WERI-Rb-1 (cell line): ENCODE measurements at places on chromosomes 2 and 18.

GRCh38 chr2:14826518-14826917, 194.0 kb downstream of the LRATD1 start:
- DNase-seq = no peak

DNA sequence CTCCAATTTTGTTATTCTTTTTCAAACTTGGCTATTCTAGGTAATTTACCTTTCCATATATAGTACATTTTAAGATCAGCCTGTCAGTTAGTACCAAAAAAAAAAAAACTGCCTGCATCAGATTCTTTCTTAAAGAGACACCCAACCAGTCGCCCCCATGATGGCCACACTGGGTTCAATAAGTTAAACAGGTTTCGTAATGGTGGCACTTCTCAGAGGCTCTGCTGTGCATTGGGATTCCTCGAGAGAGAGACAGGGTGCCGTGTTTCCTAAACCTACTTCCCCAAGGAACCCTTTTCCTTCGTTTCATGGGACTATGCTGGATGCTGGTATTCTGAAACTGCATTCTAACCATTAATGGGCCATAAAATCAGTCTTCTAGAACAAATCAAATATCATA, 37.4 kb downstream of the MYO7B start:
- DNase-seq = no peak

DNA sequence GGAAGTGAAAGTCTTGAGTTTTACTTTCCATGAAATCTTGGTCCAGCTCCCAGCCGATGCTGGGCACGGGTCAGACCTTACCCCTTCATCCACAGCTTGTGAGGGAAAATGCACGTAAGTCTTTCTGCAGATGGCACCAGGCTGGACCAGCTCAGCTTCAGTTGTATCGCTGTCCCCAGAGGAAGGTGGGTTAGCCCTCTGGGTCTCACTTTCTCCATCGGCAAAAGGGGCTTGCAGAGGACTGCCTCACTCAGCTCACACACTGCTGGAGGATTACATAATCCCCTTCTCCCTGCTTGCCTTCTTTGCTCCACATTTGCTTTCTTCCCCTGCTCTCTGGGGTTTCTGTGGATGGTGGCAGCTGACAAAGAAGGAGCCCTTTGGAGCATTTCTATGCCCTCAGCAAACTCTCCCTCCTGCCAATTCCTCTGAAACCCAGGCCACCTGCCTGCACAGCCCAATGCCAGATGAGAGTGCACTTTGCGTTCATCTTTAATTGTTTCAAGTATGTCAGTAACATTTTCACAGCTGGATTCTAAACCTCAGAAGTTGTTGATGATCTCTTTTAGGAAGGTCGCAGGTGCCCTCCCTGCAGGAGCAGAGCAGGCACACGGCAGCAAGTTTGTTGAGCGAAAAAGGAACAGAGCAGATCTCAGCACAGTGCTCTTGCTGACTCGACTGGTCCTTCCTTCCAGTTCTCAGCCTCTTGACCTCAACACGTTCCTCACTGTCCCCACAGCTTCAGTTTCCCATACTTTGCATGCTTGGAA, 155.6 kb upstream of the GLI2 start:
- DNase-seq = no peak

- peak; percentile 39 for DNase-seq
These were observed 247.6 kb downstream of the MEIS1 start for GRCh38 chr2:66682476-66682875.

DNA sequence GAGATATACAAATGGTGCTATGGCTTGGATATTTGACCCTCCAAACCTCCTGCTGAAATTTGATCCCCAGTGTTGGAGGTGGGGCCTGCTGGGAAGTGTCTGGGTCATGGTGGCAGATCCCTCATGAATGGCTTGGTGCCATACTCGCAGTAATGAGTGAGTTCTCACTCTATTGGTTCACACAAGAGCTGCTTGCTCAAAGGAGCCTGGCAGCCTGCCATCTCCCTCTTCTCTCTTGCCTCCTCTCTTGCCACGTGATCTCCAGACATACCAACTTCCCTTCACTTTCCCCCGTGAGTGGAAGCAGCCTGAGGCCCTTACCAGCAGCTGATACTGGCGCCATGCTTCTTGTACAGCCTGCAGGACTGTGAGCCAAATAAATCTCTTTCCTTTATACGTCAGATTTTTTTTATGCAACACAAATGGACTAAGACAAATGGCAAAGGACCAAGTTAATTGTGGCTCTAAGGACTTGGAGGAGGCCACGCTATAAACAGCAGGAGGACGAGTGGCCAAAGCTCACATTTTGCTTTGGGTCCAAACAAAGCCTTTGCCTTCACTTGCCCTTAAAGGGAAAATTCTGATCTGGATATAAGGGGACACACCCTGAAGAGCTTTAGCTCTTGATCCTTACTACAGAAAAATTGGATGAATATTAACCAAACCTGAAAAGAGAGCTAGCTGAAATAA, 214.7 kb downstream of the SS18 start:
- DNase-seq = no peak

DNA sequence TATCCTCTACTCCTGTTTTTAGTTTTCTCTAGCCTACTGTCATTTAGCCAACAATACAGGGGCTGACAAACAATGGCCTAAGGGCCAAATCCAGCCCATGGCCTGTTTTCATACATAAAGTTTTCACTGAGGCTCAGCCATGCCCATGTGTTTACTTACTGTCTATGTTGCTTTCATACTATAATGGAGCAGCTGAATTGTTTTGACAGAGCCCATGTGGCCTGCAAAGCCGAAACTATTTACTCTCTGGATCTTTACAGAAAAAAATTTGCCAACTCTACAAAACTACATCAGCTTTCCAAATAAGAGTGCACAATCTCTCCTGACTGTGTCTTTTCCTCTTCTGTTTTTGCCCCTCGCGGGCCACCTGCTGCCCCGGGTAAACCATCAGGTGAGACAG, 24.0 kb downstream of the LGALSL start:
- no peak for DNase-seq

- no peak for DNase-seq
These were observed 25.9 kb downstream of the CNGA3 start for GRCh38 chr2:98372121-98372520.

DNA sequence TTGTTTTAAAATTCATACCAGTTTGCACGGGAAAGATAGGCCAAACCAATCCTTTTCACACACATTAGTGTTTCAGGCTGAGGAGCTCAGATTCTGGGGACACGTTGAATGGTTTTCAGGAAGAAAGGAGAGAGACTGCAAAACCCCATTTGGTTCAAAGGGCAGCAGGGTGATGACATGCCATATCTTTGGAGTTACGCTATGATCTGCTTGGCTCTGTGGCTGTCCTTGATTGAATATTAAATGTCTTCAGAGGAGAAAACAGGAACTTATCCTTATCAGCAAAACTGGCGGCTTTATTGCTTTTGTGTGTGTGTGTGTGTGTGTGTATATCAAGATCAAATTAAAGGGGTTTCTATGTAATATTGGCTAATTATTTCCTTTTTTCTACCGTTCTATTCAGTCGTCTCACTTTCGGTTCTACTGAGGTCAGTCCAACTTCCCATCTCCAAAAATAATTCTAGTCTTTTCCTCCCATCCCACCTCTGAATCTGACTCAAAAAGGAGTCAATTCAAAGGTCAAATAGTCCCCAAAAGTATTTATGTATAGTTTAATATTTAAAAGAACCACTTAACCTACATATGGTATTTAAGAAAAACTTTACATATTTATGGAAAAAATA, 292.9 kb upstream of the CCDC68 start:
- no peak for DNase-seq

GRCh38 chr2:174171686-174172445, 76.5 kb downstream of the OLA1 start:
- no peak for DNase-seq

DNA sequence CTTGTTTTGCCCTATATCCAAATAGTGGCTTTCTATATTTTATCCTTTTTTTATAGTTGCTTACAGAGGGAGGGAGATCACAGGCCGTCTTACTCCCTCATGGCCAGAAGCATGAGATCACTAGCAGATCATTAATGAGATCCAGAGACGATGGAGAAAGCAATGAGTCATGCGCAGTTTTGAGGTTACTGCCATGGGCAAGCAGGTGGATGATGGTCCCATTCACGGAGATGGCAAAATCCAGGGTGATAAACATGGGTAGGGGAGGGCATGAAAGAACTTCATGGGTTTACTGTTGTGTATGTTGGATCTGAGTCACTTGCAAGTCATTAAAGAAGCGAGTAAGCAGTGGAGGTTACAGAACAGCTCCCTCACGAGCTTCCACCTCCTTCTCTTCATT, 60.4 kb downstream of the C18orf63 start:
- DNase-seq = no peak

GRCh38 chr2:144471305-144472045, 48.4 kb downstream of the ZEB2 start:
- DNase-seq = no peak

- DNase-seq = peak; percentile 6
These were observed 827.5 kb downstream of the ADCYAP1 start for GRCh38 chr18:1732143-1732542.

DNA sequence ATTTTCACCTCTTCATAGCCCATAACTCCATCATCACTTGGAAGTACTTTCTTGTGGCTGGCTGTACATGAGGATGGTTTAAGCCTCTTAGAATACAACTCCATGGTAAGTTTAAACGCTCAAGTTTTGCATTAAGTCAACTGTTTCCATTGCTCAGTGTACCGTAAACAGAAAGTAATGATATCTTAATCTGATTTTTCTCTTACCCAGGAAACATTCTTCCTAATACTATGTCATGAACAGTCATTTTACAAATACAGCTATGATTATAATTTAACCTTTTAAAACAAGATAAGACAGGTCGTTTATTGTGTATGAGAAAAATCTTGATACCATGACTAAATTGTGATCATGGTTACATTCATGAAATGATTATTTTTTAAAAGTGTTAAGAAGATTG, 11.6 kb upstream of the DYNC2LI1 start:
- no peak for DNase-seq

GRCh38 chr2:220075835-220076234, 448.4 kb downstream of the SLC4A3 start:
- no peak for DNase-seq

GRCh38 chr2:160418398-160418765, 75.2 kb downstream of the RBMS1 start:
- no peak for DNase-seq

DNA sequence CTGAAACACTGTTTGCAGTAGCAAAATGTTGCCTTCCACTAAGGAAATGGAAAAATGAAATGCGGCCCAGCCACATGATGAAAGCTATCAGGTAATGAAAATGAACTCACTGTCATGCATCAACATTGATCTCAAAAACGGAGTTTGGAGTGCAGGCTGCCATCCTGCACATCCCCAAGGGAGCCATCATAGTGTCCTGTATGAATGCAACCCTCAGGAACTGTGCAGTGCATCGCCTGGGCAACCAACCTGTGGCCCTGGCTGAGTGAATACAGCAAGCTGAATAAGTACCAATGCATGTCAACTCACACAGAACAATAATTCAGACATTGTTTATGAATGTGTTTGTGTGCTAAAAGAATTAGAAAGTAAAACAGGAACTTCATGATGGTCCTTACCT, 23.1 kb upstream of the TXNDC2 start:
- DNase-seq = no peak

DNA sequence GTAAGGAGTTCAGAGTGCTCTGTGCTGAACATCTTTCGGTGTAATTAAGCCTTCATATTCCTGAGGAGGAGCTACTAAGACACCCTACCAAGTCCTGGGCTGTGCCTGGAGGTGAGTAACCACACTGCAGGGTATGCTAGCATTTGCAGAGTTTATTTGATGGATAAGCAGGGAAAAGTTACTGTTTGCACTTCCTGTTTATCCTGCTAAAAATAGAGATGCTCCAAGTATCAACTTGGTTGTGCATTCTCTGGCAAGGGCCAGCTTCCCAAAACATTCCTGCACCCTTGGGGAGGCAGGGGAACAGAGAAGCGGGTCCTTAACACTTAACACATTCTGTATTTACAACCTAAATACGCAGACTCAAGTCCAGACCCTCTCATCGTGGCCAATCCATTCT, 49.8 kb downstream of the PARD6G start:
- no peak for DNase-seq

GRCh38 chr18:50405582-50406271, 30.9 kb downstream of the SKA1 start:
- DNase-seq = no peak

DNA sequence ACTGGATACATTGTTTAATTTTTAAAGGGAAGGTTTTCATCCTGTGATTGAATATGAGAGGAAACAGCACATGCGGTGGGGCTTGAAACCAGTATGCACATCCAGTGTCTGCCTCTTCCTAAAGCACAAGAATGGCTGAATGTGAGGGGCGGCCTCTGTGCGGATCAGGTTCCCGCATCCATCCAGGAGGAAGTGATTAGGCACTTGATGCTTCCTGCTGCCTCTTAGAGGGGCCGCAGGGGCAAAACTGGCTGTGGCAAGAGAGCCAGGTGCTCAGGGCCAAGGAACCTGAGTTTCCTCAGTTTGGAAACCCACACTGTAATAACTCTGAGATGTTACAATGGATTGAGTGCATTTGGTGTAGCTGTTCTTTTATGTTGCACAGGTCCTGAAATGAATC, 48.8 kb downstream of the THNSL2 start:
- DNase-seq = no peak

DNA sequence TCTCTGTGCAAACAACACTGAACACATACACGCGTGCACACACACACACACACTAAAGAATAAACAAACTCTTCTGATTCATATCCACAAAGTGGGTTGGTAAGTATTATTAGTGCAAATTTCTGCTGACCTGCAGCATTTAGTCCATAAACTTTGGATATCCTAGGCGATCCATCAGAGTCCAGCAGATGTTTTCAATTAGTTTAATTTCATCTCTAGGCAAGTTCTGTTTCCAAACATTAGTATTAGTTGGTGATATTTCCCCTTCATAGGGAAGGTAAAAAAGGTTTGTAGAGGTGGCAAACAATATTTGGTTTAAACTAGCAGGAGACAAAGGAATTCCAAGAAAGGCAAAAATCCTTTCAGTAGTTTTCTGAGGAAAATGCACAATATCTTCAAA, 5.7 kb downstream of the DSEL start:
- DNase-seq = no peak

- DNase-seq = no peak
These were observed 311.9 kb upstream of the HDAC4 start for GRCh38 chr2:239712755-239713154.

GRCh38 chr2:72676341-72677025, 149.3 kb downstream of the EXOC6B start:
- no peak for DNase-seq
